Fibroblast of skin of left quadriceps (primary cell): ENCODE measurements at places on chromosomes 5 and 9.

DNA sequence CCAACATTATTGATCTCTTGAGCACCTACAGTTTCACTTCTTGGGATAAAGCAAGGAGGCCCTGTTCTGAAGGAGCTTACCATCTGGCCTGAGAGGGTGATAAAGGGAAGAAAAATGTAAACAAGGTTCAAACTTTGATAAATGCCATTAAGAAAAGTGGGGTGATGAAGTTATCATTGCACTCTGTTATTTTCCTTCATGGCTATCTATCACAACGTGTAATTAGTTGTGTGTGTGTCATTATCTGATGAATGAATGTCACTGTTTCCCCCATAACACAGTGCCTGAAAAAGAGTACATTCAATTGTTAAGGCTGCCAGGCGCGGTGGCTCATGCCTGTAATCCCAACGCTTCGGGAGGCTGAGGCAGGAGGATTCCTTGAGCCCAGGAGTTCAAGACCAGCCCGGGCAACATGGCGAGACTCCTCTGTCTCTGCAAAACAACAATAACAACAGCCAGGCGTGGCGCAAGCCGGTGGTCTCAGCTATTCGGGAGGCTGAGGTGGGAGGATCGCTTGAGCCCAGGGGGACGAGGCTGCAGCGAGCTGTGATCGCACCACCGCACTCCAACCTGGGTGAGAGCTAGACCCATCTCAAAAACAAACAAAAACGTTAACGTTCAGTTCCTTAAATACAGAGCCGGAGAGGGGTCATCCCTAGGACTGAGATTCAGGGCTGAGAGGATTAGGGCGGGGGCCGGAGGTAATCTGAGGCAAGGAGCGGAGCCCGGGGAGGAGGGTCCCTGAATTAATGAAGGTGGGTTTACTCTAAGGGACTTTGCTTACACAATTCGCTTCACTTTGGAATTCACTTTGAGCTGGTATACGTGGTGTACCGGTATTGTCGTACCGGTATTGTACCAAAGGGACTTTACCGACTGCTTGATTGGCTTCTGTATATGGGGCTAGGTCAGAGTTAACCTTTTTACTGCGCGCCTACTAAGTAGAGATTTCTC lies 917 bp downstream of the NHP2 start:
- DNase-seq: no peak

DNA sequence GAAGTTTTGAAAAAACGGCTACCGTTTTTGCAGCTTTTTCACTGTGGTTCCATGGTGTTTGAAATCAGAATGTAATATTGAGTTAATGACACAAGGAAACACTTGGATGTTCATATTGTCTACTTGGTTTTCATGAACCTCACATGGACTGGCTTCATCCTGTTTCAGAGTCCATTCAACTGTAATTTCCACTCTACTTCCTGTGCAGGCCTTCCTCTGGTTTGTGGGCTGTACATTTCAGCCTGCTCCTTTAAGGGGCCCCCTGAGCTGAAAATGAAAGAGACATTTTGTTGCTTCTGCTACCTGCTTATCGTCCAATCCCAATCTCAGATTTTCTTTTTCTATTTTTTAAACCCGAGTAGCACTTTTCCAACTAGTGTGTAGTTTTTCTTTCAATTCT lies 41.8 kb upstream of the CDKN2B start:
- no peak for DNase-seq

DNA sequence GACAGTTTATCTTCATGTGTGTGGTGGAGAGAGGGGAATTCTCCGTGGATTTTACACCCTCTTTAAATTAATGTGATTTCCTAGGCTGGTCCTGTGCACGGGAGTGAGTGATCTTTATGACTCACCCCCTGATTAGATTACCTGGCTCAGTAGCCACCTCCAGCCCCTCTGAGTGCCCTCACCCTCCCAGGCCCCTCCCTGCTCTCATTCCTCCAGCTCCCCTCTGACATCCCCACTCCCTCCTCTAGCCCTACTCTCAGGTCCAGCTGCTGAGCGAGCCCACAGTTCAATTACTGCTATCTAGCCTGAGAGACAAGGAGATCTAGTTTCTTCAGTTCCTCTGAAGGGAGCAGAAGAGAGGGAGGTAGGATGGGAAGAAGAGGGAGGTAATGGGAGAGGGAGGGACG lies 61.8 kb upstream of the ARAP3 start:
- no peak for DNase-seq

GRCh38 chr5:5979377-5979760 lies 399.0 kb downstream of the MED10 start:
- no peak for DNase-seq

GRCh38 chr5:133400831-133401351 lies 211.4 kb downstream of the FSTL4 start:
- no peak for DNase-seq

DNA sequence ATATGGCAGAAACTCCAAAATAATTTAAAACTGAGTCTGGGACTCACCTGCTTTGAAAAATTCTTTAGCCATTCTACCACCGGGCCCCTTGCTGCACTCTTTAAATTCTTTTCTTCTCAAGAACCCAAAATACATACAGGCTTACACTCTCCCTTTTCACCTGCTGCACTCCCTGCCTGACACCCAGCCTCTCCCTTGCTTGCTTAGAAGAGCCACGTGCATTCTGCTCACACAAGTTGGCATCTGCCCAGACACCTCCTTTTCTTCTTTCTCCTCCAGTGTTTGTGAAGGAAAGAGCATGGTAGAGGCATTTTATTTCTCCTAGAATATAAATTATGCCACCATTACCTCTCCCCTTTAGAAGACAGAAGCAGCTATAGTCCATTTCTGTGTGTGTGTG lies 39.0 kb upstream of the AOPEP start:
- no peak for DNase-seq

DNA sequence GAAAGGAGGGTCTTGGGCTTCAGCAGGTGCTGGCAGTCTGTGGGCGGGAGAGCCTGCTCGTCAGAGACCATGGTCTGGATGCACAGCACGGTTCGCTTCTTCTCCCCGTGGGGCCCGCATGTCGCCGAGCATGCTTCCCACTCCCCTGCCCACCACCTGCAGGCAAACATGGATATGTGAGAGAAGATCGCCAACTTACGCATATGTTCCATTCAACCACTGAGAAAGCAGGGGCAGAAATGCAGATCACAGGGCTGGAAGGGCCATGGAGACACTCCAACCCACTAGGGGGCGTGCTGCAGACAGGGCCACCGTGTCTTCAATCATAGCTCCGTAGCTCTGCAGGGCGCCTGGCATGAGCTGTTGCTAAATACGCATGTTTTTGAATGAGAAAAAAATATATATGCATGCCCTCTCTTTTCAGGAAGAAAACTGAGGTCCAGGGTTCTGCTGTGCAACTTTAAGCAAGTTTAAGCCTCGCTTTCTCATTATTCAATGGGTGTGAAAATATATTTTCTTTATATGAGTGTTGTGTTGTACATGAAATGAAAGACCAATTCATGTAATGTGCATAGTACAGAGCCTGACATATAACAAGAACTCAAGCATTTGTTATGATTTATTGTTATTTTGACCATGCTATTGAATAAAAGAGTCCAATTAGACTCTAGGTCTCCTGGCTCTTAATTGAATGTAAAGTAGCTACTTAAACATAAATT lies 148.0 kb downstream of the TARS1 start:
- DNase-seq: no peak

GRCh38 chr5:135155616-135156214 lies 121.7 kb upstream of the PITX1 start:
- no peak for DNase-seq

DNA sequence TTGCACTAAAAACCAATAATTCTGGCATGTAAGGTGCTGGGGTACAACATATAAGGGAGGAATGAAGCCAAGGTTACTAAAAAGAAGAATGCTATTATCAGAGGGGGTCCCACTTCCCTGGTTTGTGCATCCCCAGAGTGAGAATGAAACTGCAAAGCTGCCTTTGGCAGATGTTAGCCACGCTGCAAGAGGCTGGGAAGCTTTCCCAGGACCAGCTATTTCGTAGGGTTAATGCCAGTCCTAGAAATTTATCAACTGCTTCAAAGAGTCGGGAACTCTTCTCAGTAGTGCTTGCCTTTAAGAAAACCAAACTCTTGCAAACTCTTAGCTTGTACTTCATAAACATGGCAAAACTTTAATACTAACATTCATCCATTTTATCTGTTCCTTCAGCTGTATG lies 87.5 kb upstream of the NR5A1 start:
- no peak for DNase-seq
